ENCODE measurements at places on chromosomes 4 and X. TPM values are rescaled to one million over a fixed set of nuclear protein-coding genes. Genes with fewer than 3 reads are reported as not detected.

DNA sequence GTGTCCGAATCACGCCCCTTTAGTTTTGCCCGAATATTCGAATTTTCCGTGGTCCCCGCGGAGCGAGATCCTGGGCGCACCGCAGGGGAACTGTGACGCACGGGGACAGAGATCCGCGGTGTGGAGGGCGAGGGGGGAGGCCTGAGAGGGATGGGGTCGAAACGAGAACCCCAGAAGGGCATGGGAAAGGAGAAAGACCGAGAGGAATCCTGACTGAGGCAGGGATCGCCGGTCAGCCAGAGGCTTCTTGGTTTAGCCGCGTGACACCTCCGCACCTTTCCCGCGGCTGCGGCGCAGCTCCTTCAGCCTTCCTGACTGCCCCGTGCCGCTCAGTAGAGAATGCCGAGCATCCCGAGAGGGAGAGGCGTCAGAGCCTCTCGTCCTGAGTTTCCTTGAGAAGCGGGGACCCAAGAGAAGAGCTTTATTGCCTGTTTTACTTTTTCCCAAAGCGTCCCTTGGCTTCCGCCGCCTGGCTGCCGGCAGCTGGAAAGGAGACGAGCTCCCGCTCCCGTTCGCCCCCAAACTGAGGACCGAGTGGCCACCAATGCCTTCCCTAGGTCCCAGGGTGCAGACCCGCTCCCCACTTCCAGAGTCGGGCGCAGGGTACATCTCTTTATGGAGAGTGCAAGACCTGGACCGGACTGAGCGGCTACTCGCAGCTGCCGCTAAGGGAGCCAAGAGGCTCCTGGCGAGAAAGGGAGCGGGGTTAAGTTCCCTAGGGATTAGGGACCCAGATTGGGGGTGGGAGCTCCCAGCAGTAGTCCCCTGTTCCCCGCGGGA, 911 bp upstream of the GPR50 start:
- H3K27ac ChIP-seq, result no peak overlapping the region
- H3K4me3 ChIP-seq, result no peak overlapping the region
- no peaks in the 10 kb centered on the region for H3K36me3 ChIP-seq
- H3K4me1 ChIP-seq, result no peaks in the 10 kb centered on the region
- DNase-seq, result no peak

GRCh38 chrX:110139172-110139571, 136.3 kb downstream of the TMEM164 start:
- no peaks in the 10 kb centered on the region for H3K4me1 ChIP-seq
- H3K36me3 ChIP-seq, result no peaks in the 10 kb centered on the region
- H3K27me3 ChIP-seq, result no peaks in the 10 kb centered on the region
- H3K27ac ChIP-seq, result no peak overlapping the region
- no peak for DNase-seq
- no peak overlapping the region for H3K4me3 ChIP-seq

DNA sequence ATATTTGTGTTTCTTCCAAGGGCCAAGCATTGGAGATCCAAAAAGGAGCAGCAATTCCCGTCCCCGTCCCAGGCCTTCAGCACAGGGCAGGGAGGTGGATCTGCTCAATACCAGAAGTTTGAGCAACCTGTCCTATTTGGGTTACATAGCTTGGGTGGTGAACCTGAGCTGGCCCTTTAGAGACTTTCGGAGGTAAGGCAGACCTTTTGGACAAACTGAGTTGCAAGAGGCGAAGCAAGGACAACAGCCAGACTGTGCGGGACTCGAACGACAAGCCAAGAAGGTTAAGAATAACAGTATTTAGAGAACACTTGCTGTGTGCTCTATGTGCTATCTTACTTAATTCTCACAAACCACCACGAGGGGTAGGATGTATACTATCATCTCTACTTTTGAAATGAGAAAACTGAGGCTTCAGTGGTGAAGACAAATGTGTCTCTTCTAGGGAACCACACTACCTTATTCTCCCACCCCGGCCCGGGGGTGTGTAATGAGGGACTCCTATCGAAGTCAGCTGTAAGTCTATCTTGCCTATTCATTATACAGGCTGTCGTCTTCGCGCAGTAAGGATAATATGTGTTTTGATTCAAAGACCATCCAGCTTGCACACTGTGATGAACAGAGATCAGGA, 1.3 kb downstream of the NOP14 start:
- DNase-seq, result peak; percentile 24
- H3K27me3 ChIP-seq, result no peaks in the 10 kb centered on the region
- no peaks in the 10 kb centered on the region for H3K36me3 ChIP-seq
- peak overlapping the region; percentile 91 for H3K4me3 ChIP-seq
- H3K4me1 ChIP-seq, result peaks cover 7% of the 10 kb centered on the region

GRCh38 chr4:137312257-137312656, 220.0 kb downstream of the PCDH18 start:
- no peak overlapping the region for H3K4me3 ChIP-seq
- no peak for DNase-seq
- no peaks in the 10 kb centered on the region for H3K27me3 ChIP-seq
- no peaks in the 10 kb centered on the region for H3K36me3 ChIP-seq
- H3K27ac ChIP-seq, result no peak overlapping the region

- no peaks in the 10 kb centered on the region for H3K27me3 ChIP-seq
- H3K36me3 ChIP-seq, result no peaks in the 10 kb centered on the region
- H3K27ac ChIP-seq, result no peak overlapping the region
- no peak for DNase-seq
These were observed 293.4 kb downstream of the BMPR1B start for GRCh38 chr4:95050980-95051701.

- no peaks in the 10 kb centered on the region for H3K36me3 ChIP-seq
- no peaks in the 10 kb centered on the region for H3K27me3 ChIP-seq
- no peak overlapping the region for H3K4me3 ChIP-seq
These were observed 45.1 kb upstream of the PPARGC1A start for GRCh38 chr4:23934915-23935314.

- H3K36me3 ChIP-seq, result no peaks in the 10 kb centered on the region
- no peaks in the 10 kb centered on the region for H3K27me3 ChIP-seq
- H3K27ac ChIP-seq, result no peak overlapping the region
- DNase-seq, result no peak
- H3K4me1 ChIP-seq, result no peaks in the 10 kb centered on the region
- no peak overlapping the region for H3K4me3 ChIP-seq
These were observed 22.8 kb upstream of the MAML3 start for GRCh38 chr4:140176735-140177134.

The SSX2B gene
- not detected for total RNA-seq

The ZDHHC9 gene
- 39.5 TPM for total RNA-seq

All from colonic mucosa (tissue), 4 donors.